ENCODE measurements at places on chromosomes 7 and 10.

- no peak for DNase-seq
Measured at GRCh38 chr10:72333112-72334015, 21.4 kb downstream of the DNAJB12 start.

- no peak for DNase-seq
Measured at GRCh38 chr7:36023033-36023560, 130.0 kb upstream of the EEPD1 start.

DNA sequence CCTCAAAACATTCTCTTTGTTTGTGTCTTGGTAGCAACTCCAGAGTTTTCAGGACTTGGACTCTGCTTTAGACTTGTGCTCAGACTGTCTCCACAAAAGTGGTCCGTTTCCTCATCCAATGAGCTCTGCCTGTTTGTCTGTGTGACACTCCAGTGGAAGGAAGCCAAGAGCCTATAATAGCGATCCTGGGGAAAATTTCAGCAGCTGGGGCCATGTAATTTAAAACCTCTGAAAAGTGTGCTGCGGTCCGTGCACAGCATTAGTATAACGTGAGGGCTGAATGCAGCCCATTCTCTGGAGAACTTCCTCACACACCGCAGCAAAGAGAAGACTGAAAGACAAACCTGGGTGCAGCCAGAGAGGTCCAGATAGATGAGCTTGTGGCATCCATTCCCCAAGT, at the start of gene LRRC17:
Gene LRRC17, plus strand, starts transcription at position 259 of the 400 bp plus-strand sequence. CDS start 20,914 bp downstream, outside the sequence.
- DNase-seq, result no peak

GRCh38 chr7:12066004-12066403, 145.1 kb upstream of the TMEM106B start:
- no peak for DNase-seq

- DNase-seq, result no peak
Measured at GRCh38 chr10:93491602-93492121, 4.8 kb upstream of the CEP55 start.

DNA sequence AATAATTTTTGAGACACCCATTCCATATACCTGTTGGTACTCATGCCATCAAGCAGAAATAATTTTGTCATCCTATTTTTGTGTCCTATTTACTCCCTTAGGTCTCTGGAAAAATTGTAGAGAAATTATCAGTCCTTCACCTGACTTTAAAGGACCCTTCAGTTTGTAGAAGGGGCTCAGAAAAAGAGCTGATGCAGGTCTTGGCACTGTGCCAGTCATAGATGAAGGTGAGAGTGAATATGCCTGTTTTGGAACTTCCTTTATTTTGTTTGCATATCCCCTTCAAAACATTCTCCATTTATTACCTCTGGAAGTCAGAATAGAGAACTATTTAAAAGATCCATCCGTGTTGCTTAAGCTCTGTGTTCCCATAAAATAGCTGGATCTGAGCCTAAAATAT, 321.0 kb upstream of the TPK1 start:
- no peak for DNase-seq

- DNase-seq, result no peak
Measured at GRCh38 chr10:13844651-13845050, 257.9 kb downstream of the PRPF18 start.

DNA sequence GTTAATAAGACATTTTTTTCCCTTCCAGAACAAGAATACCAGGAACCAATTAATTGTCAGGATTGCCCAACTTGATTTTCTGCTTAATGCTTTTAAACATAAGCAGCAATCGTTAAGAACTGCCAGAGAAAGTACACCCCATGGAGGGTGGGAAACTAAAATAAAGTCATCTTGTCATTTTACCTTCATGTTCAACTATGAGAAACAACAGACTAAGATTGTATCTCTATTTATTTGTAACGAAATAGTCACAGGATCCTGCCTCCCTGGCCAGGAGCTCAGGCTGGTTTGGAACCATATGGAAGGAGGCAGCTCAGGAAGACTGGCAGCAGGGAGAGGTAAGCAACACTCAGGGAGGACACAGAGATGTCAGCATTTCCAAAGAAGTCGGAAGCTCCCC, 129.6 kb downstream of the TNS3 start:
- no peak for DNase-seq

DNA sequence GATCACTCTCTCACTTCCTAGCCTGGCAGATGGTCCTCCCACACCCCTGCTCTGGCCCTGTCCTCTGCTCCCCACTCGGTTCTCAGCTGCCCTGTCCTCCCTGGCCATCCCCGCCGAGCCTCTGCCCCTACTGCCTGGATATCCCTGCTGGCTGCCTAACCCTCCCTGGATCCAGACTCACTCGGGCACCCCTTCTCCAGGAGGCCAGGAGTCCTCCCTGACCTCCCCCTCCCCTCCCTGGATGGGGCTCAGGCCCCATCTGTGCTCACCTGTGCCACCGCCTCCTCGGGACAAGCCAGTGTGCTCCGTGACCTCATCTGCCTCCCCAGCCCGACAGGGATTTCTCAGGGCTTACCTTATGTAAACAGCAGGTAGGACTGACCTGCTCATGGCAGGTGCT, 406.1 kb downstream of the TCERG1L start:
- DNase-seq, result no peak

DNA sequence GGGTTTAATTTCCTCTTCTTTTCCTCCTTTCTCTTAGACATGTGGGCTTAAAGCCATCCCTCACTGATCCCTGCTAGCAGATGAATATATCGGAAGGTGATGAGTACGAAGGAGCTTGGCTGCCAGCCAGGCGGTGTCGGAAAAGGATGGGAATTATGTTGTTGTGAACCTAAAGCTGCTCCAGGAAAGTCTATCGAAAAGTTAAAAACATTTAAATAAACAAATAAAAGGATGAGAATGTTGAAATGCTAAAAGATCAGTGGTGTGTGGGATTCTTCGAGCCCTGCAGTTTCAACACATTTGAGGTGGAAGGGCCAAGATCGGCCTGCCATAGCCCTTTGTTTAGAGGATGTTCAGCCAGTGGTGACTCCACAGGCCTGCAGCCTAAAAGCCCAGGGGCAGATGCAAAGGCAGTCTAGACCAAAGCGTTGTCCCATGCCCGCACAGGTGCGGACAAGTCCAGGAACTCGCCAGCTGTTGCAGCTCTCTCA, 107.9 kb downstream of the JCAD start:
- no peak for DNase-seq

Data from stimulated activated CD4-positive, alpha-beta T cell treated with anti-CD3 and anti-CD28 coated beads, Interleukin-4, amount 100 ng/mL, for 4 hours (primary cell).